ENCODE measurements at places on chromosomes 1 and 21.

DNA sequence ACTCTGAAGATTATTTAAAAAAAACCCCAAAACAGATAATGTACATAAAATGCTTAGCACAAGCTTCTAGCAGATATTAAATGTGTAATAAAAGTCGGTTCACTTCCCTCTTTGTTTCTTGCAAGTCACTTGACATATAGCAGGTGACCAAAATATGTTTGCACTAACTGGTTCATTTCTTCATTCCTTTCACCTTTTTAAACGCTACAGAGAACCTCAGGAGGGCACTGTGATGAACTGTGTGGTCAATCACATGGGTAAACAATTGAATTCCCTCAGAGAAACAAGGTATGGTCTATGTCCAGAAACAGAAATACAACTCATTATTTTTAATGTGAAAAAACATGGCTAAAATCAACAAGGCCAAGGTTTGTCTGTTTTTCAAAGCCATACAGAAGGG, 51.3 kb upstream of the BCL10 start:
- DNase-seq: no peak

GRCh38 chr1:4656533-4657140, 2.2 kb downstream of the AJAP1 start:
- no peak for DNase-seq

DNA sequence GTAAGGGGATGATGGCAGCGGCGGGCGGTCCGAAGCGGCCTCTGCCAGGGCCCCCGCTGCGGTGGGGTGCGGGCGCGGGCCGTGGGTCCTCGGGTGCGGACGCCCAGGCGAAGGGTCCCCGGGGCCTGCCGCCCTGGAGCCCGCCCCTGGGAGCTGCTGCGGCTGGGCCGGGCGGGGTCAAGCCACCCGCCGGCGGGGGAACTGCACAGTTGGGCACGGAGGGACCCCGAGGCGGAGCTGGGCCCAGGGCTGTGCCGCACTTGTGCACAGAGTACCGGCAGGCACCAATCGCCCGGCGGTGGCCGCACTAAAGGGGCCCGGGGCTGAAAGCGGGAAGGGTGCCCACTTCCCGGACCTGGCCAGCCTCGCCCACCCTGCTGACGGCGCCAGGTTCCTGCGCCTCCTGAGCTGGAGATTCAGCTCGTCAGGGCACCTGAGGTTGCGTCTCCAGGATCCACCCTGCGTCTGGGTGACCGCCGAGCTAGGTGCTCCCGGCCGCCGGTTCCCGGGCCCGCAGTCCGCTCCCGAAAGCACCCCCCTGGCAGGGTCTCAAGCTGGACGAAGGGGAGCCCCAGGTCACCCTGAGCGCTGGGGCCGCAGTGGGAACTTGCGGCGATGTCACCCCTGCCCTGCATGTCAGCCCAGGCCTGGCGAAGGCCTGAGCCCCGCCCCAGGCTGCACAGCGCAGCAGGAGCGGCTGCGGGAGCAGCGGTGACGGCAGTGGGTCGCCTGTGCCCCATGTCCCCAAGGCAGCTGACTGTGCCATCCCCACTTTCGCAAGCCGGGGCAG, 56.7 kb upstream of the ETV3 start:
- DNase-seq: no peak

- DNase-seq: no peak
Observed at GRCh38 chr1:170310014-170310405, 164.3 kb downstream of the NTMT2 start.

All from stimulated activated CD4-positive, alpha-beta T cell treated with anti-CD3 and anti-CD28 coated beads, TNF-alpha, amount 100 ng/mL, for 1 hour (primary cell).